ENCODE measurements at places on chromosomes 13 and 19.
A peak's percentile ranks its signal among the peaks of the same experiment; 100 is the strongest.

DNA sequence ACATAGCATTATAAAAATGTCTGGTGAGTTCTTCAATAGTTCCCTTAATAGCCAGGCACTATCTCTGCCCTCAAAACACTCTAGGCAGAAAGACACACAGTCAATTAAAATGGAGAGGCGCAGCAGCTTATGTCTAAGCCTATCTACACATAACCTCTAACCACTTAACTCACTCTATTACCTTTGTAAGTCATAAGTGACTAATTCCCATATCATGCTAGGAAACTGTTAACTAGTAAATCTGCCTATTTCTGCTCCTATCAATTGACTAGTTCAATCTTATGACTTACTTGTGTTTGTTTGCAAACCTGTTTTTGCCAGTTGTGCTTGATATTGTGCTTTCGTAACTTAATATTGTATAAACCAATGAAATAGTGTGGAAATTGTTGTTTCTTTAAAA is 3.2 kb downstream of the CCDC122 start:
- no peak overlapping the region for H3K27ac ChIP-seq
- no peaks in the 10 kb centered on the region for H3K27me3 ChIP-seq
- H3K4me3 ChIP-seq, result no peak overlapping the region
- peaks cover 5% of the 10 kb centered on the region for H3K4me1 ChIP-seq
- no peaks in the 10 kb centered on the region for H3K36me3 ChIP-seq

DNA sequence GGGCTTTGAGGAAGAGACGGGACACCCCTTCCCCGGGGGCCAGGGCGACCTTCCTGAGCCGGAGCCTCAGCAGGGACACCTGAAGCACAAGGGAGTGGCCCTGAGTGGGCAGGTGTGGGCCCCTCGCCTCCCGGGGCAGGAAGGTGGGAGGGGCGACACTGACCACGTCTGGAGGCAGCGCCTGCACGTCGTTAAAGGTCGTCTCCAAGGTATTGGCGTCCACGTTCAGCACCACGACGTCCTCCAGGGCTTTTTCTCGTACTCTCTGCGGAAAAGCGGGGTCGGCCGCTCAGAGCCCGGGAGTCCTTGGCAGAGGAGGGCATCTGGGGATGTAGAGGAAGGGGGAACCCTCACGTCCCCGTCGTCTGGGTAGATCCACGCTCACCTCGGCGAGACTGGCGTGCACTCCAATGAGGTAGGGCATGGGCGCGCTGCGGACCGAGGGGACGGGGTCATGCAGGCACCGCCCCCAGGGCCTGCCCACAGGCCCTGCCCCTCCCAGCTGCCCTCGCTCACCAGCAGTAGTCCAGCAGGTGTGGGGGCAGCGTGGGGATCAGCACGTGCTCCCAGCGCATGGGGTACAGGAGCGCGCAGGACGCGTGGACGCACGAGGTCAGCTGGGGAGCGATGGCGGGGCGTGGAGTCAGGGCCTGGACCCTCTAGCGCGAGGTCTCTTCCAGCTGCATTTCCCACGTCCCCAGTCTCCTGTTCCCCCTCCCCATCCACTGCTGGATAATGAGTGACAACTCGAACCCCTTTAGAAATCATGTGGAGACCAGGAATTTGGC is 6.1 kb downstream of the DENND1C start:
- no peaks in the 10 kb centered on the region for H3K36me3 ChIP-seq
- H3K4me3 ChIP-seq, result no peak overlapping the region
- 0 out of 2 replicates have a peak, but pooled peaks cover 12% of the 10 kb centered on the region for H3K27me3 ChIP-seq
- no peak overlapping the region for H3K27ac ChIP-seq
- DNase-seq, result no peak
- H3K4me1 ChIP-seq, result no peaks in the 10 kb centered on the region

DNA sequence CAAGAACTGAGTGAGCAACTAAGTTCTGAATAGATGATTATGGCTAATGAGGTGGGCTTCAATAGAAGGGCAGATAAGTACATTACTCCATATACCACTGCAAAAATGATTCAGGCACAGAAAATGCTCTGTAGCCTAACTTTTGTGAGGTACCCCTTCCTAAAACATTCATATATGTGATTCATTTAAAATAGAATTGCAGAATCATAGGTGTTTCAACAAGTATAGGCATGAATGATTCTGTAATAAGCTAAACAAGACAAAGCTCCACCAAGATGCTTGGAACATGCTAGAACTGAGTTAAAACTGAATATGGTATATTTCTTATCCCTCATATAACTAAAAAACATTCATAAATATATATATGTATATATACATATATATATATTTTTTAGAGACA is 12.1 kb downstream of the KBTBD7 start:
- no peaks in the 10 kb centered on the region for H3K27me3 ChIP-seq
- DNase-seq, result no peak
- H3K27ac ChIP-seq, result no peak overlapping the region
- peaks cover 17% of the 10 kb centered on the region for H3K4me1 ChIP-seq
- H3K4me3 ChIP-seq, result no peak overlapping the region

DNA sequence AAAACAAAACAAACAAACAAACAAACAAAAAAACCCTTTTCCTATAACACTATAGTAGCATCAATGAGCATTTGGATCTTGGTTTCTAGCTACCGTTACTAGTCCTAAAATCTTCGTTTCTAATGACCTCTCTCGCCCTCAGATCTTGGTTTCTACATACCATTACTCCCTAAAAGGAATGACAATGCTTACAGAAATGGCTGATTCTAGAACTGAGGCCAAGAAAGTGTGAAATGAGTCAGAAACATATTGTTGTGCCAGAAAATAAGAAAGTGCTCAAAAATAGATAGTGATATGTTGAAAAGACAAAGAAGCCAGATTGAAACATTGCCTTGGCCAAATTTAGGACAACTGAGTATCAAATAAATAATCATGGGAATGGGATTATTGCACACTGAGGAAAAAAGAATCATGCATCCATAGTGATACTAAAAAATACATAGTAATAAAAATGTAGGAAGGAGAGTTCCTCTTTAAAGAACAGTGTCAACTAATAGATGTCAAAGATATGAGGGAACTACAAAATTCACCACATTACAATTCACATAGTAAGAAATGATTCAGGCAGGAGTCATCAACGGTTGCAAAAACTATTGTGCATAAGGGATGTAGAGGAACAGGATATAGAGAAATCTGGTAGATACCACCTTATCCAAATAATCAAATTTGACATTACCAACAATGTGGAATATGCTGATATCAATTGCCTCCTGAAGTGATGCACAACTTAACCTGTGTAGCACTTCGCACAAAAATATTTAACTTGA is 386.6 kb downstream of the DIAPH3 start:
- peak overlapping the region; percentile 38 for H3K4me3 ChIP-seq
- no peaks in the 10 kb centered on the region for H3K36me3 ChIP-seq
- peaks cover 64% of the 10 kb centered on the region for H3K4me1 ChIP-seq
- DNase-seq, result peak; percentile 88

DNA sequence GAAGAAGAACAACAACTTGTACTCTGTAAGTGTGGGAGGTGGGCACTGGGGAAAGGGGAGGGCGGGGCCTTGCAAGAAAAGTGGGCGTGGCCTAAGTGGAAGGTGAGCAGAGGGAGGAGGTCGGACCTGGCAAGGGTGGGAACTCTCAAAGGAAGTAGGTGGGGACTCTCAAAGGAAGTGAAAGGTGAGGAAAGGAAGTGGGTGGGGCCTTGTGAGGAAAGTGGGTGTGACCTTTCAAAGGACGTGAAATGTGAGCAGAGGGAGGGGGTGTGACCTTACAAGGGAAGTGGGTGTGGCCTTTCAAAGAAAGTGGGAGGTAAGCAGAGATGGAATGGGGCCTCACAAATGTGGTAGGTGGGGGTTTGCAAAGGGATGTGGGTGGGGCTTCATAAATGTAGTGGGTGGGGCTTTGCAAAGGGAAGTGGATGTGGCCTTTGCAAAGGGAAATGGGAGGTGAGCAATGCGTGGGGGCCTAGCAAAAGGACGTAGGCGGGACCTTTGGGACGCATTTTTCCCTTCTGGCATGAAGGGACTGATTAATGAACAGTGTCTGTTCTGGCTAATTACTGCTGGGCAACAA is 25.9 kb downstream of the ACSBG2 start:
- no peak overlapping the region for H3K4me3 ChIP-seq
- no peaks in the 10 kb centered on the region for H3K36me3 ChIP-seq
- H3K27ac ChIP-seq, result no peak overlapping the region
- no peaks in the 10 kb centered on the region for H3K4me1 ChIP-seq

- no peaks in the 10 kb centered on the region for H3K27me3 ChIP-seq
- DNase-seq, result peak; percentile 89
- no peak overlapping the region for H3K27ac ChIP-seq
- H3K4me1 ChIP-seq, result peaks cover 11% of the 10 kb centered on the region
Measured at GRCh38 chr19:46426506-46427162, 2.1 kb downstream of the PNMA8C start.

DNA sequence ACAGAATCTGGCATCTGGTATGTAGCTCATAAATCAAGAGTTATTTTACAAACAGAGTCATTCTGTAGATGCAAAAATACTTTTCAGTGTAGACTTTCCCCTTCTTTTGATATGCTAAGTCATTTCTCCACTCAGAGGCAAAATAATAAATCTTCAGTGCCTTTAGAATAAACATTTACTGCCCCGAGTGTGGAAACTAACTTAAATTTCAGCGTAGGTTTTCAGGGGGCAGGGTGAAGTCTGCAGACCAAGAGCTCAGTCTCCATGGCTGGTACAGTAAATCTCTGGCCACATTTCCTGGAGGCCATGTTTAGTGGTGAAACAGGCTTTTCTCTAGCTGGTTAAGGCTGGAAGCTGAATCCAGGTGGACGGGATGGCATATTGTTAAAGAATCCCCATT is 13.1 kb upstream of the ADPRHL1 start:
- no peak for DNase-seq
- no peak overlapping the region for H3K4me3 ChIP-seq

- no peaks in the 10 kb centered on the region for H3K27me3 ChIP-seq
- no peaks in the 10 kb centered on the region for H3K36me3 ChIP-seq
- no peak for DNase-seq
- H3K4me3 ChIP-seq, result no peak overlapping the region
Measured at GRCh38 chr19:31641591-31641990, 292.4 kb upstream of the TSHZ3 start.

- H3K4me3 ChIP-seq, result no peak overlapping the region
- no peaks in the 10 kb centered on the region for H3K4me1 ChIP-seq
- no peaks in the 10 kb centered on the region for H3K27me3 ChIP-seq
Measured at GRCh38 chr13:40316301-40316700, 350.1 kb downstream of the FOXO1 start.

- no peak overlapping the region for H3K4me3 ChIP-seq
- peak; percentile 24 for DNase-seq
- H3K27me3 ChIP-seq, result no peaks in the 10 kb centered on the region
- H3K36me3 ChIP-seq, result no peaks in the 10 kb centered on the region
Measured at GRCh38 chr13:28705461-28706083, 13.2 kb downstream of the SLC46A3 start.
